ENCODE measurements at places on chromosomes 3 and 15.

DNA sequence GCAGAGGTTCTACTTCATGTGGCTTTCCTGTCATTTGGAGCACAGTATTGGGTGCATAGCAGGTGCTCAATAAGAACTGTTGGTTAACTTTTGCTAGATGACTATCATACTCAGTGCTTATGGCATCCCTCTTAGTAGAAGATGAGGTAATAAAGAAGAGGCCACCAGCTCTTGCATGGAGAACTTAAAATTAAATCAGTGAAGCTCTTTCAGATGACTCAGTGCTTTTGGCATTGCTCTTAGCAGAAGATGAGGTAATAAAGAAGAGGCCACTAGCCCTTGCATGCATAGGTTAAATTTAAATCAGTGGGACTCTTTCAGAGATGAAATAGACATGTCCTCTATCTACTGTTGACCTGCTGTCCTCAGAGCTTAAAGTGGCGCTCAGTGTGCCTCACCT, 109.4 kb upstream of the FGF7 start:
- DNase-seq: no peak

DNA sequence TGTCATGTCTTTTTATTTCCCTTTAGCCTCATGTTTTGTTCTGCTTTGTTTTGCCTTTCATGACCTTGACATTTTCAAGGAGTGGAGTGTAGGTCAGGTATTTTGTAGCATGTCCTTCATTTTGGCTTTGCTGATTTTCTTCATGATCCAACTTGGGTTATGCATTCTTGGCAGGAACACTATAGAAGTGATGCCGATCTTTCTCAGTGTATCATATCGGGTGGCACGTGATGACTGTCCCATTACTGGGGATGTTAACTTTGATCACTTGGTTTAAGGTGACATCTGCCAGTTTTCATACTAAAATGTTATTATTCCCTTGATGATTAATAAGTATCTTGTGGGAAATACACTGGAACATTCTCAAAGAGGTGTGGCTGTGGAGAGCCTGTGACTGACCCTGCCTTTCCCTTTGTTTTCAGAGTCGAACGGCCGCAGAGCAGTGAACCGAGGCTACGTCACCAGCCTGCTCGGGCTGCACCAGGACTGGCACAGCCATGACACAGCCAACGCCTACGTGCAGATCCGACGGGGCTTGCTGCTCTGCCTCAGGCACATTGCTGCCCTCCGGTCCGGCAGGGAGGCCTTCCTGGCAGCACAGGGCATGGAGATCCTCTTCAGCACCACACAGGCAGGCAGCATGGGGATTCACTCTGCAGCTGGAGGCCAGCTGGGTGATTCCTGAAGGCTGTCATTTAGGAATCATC, 167.7 kb downstream of the AGBL1 start:
- no peak for DNase-seq

GRCh38 chr3:9732740-9733115, 1.2 kb downstream of the BRPF1 start:
- no peak for DNase-seq

GRCh38 chr3:77825001-77825827, 785.3 kb downstream of the ROBO2 start:
- no peak for DNase-seq

DNA sequence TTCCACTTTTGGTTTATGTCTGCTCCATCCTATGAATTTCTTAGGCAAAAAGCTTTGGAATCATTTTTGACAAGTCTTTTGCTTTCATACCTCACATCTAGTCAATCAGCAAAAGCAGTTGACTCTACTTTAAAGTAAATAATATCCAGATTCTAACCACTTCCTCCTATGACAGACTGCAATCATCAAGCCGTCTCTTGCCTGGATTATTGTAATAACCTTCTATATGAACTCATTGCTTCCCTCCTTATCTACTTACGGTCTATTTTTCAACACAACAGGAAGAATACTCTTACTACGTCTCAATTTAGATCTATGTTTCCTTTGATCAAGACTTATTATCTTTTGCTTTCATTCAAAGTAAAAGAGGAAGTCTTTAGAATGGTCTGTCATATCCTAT, 20.7 kb downstream of the CLDN1 start:
- DNase-seq: no peak

- DNase-seq: no peak
Observed at GRCh38 chr3:30081904-30082303, 524.5 kb upstream of the TGFBR2 start.

DNA sequence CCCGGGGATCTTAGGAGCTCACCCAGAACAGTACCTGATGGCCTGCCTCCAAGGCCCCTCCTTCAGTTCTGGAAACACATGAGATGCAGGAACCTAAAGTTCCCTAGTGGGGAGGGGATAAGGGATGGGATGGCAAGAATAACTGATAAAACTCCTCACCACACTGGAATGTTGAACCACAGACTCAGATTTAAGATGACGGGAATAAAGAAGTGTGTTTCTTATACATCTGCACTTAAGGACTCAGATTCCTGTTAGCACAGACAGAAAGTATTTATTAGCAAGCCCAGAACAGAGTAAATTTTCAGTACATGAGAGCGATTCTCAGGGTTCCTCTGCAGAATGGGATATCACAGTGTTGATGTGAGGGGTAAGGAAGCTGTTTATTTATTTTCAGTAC, 245.2 kb downstream of the TLE3 start:
- DNase-seq: no peak

- DNase-seq: no peak
Observed at GRCh38 chr3:41580274-41580959, 381.1 kb downstream of the CTNNB1 start.

- DNase-seq: no peak
Observed at GRCh38 chr15:96699871-96700401, 369.4 kb downstream of the NR2F2 start.
